ENCODE measurements at places on chromosomes 2 and 18. TPM values are rescaled to one million over a fixed set of nuclear protein-coding genes. Genes with fewer than 3 reads are reported as not detected.

GRCh38 chr2:197878792-197879191 is 74.4 kb downstream of the PLCL1 start:
- H3K27me3 ChIP-seq, result no peaks in the 10 kb centered on the region
- H3K27ac ChIP-seq, result no peak overlapping the region
- no peak for DNase-seq
- H3K36me3 ChIP-seq, result no peaks in the 10 kb centered on the region
- peaks cover 8% of the 10 kb centered on the region for H3K4me1 ChIP-seq
- H3K4me3 ChIP-seq, result no peak overlapping the region

DNA sequence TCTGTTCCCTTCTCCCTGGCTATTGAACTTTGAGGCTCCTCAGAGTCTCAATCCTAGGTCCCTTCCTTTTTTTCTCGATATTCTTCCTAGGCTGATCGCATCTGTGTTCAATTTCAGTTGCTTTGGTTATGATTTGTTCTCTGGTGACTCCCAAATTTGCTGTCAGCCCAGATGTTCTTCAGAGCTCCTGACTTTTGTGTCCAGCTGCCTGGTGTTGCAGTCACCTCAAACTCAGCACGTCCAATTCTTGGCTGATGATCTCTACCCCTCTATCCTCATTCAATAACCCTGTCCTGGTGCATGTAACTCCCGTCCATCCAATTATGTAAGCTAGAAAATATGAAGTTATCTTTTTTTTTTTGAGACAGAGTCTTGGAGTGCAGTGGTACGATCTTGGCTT is 31.4 kb downstream of the DIS3L2 start:
- H3K36me3 ChIP-seq, result no peaks in the 10 kb centered on the region
- H3K4me3 ChIP-seq, result no peak overlapping the region
- no peak for DNase-seq
- H3K27ac ChIP-seq, result no peak overlapping the region

LOXHD1 gene
- total RNA-seq, result not detected

GRCh38 chr2:73187549-73187948 is 14.8 kb upstream of the NOTO start:
- no peaks in the 10 kb centered on the region for H3K4me1 ChIP-seq
- H3K4me3 ChIP-seq, result no peak overlapping the region
- DNase-seq, result no peak
- H3K36me3 ChIP-seq, result no peaks in the 10 kb centered on the region
- no peaks in the 10 kb centered on the region for H3K27me3 ChIP-seq

DNA sequence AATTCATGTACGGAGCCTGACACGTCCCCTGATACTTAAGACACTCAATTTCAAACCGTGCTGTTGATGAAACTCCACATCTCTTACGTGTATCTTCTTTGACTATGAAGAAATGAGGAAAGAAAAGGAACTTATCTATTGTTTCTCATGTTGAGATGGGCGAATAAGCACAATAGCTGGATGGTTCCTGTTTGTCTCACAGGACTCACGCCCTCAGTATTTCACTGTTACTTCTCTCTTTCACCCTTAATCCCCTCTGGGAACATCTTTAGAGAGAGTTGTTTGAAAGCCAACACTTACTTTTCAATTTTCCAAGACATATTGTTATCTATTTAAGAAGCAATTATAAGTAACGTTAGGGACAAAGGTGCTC is 99.8 kb downstream of the COPS8 start:
- DNase-seq, result no peak
- no peaks in the 10 kb centered on the region for H3K27me3 ChIP-seq
- no peaks in the 10 kb centered on the region for H3K36me3 ChIP-seq
- no peak overlapping the region for H3K4me3 ChIP-seq

SCN3A gene
- total RNA-seq, result 0.66 TPM

DNA sequence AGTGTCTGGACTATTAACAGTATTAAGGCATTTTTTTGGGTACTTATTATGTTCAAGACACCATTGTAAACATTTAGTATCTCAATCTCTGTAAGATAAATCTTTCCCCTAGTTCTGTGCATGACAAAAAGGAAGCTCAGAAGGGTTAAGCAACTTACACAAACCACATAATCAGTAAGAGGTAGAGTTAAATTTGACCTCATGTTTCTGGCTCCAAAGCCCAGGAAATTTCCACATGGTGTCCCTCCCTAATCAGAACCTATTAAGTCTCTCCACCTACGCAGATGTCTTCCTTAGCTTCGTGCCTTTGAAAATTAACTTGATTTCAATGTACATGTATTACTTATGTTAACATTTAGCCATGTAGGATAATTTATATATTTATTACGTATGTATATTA is 2.0 kb downstream of the MFSD6 start:
- no peak overlapping the region for H3K27ac ChIP-seq
- peak overlapping the region; percentile 87 for H3K4me3 ChIP-seq
- no peaks in the 10 kb centered on the region for H3K27me3 ChIP-seq
- H3K4me1 ChIP-seq, result peaks cover 56% of the 10 kb centered on the region
- no peak for DNase-seq
- no peaks in the 10 kb centered on the region for H3K36me3 ChIP-seq

GRCh38 chr18:46424898-46425297 is 232.1 kb downstream of the LOXHD1 start:
- peaks cover 4% of the 10 kb centered on the region for H3K4me1 ChIP-seq
- no peaks in the 10 kb centered on the region for H3K36me3 ChIP-seq
- H3K27ac ChIP-seq, result no peak overlapping the region
- no peaks in the 10 kb centered on the region for H3K27me3 ChIP-seq
- H3K4me3 ChIP-seq, result no peak overlapping the region
- no peak for DNase-seq

- H3K36me3 ChIP-seq, result no peaks in the 10 kb centered on the region
- H3K27me3 ChIP-seq, result no peaks in the 10 kb centered on the region
- H3K27ac ChIP-seq, result no peak overlapping the region
- no peaks in the 10 kb centered on the region for H3K4me1 ChIP-seq
- no peak for DNase-seq
Observed at GRCh38 chr2:14143435-14143834, 489.1 kb upstream of the LRATD1 start.

DNA sequence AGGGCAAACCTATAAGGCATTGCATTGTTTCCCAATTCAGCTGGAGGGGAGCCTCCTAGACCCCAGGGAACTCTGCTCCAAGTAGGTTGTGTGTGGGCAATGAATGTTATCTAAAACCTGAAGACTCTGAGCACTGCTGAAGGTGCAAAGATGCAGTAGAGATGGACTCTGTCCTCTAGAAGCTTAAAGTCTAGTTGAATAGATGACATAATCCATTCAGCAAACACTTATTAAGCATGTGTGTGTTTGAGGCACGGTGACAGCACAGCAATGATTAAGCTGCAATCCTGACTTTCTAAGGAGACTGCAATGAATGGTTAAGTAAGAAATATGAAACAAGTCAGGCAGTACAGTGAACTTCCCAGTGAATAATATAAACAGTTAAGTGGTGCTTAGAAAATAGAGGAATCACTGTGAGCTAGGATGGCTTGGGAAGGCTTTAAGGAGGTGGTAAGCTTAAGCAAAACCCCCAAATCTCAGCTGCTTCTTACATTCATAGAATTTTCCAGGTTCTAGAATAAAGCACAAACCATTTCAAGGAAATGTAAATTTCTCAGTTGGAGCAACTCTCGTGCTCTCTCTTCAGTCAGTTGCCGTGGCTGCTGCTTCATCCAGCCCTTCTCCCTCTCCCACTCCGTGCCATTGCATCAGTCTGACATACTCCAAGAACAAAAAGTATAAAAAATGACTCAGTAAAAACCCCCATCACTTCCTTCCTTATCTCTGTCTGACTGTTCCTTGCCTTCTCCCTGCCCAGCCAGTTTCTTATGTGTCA is 19.1 kb downstream of the MXD1 start:
- H3K4me1 ChIP-seq, result peaks cover 8% of the 10 kb centered on the region
- no peak overlapping the region for H3K27ac ChIP-seq
- no peaks in the 10 kb centered on the region for H3K36me3 ChIP-seq
- H3K27me3 ChIP-seq, result no peaks in the 10 kb centered on the region

DNA sequence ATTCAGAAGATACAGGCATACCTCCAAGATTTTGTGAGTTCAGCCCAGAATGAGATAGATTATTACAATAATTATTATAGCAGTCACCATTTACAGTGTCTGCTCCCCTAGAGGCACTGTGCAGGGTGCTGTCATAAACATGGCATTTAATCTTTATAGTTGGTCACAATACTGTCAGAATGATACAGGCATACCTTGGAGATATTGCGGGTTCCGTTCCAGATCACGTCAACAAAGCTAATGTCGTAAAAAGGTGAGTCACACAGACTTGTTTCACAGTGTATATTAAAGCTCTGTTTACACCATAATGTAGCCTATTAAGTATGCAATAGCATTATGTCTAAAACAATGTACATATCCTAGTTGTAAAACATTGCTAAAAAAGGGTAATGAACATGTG is 45.6 kb downstream of the ZRANB3 start:
- no peaks in the 10 kb centered on the region for H3K36me3 ChIP-seq
- no peak overlapping the region for H3K4me3 ChIP-seq
- H3K27me3 ChIP-seq, result no peaks in the 10 kb centered on the region
- H3K27ac ChIP-seq, result no peak overlapping the region

- DNase-seq, result no peak
- no peaks in the 10 kb centered on the region for H3K36me3 ChIP-seq
- no peaks in the 10 kb centered on the region for H3K4me1 ChIP-seq
- no peak overlapping the region for H3K27ac ChIP-seq
- no peak overlapping the region for H3K4me3 ChIP-seq
- H3K27me3 ChIP-seq, result no peaks in the 10 kb centered on the region
Observed at GRCh38 chr2:153811516-153811915, 60.2 kb upstream of the GALNT13 start.
